ENCODE measurements at places on chromosomes 1 and 21. TPM values are rescaled to one million over a fixed set of nuclear protein-coding genes. Genes with fewer than 3 reads are reported as not detected.

The C8B gene
- not detected for total RNA-seq

The RAB7B gene
- 1.5 TPM for total RNA-seq

The SPRR4 gene
- not detected for total RNA-seq

The S100A7A gene
- not detected for total RNA-seq

The PDZK1IP1 gene
- total RNA-seq = not detected

The CCDC185 gene
- not detected for total RNA-seq

The ZBTB8A gene
- 14.8 TPM for total RNA-seq

The PAQR6 gene
- 30.1 TPM for total RNA-seq

The GSTM5 gene
- total RNA-seq = 0.29 TPM

The TNFRSF1B gene
- total RNA-seq = 2.9 TPM

The NTMT2 gene
- total RNA-seq = not detected

The ZC3H12A gene
- 9.2 TPM for total RNA-seq

The OR10R2 gene
- not detected for total RNA-seq

The IGSF3 gene
- total RNA-seq = 59.2 TPM

The IFI44L gene
- total RNA-seq = 105 TPM

The C1orf87 gene
- not detected for total RNA-seq

The F5 gene
- total RNA-seq = 43.5 TPM

The SPRR5 gene
- total RNA-seq = not detected

The CRABP2 gene
- total RNA-seq = 676 TPM

The SH2D2A gene
- 0.58 TPM for total RNA-seq

The BARHL2 gene
- total RNA-seq = not detected

The CRP gene
- total RNA-seq = not detected

The PGBD5 gene
- 1.2 TPM for total RNA-seq

The C1QC gene
- total RNA-seq = not detected

The PLPPR5 gene
- 0.11 TPM for total RNA-seq

The LAX1 gene
- 0.07 TPM for total RNA-seq

The BCAR3 gene
- total RNA-seq = 9.1 TPM

The LSS gene
- total RNA-seq = 80.6 TPM

The NHLH1 gene
- total RNA-seq = 0.32 TPM

The TMEM59 gene
- 225 TPM for total RNA-seq

The FOXD3 gene
- total RNA-seq = not detected

The HPDL gene
- 2.4 TPM for total RNA-seq

The LMX1A gene
- not detected for total RNA-seq

The QSOX1 gene
- total RNA-seq = 70.6 TPM

The RHOU gene
- total RNA-seq = 39.8 TPM

The MEF2D gene
- 40.9 TPM for total RNA-seq

The RCSD1 gene
- total RNA-seq = 0.76 TPM

The PRDM16 gene
- 1.2 TPM for total RNA-seq

The CATSPERE gene
- 2.2 TPM for total RNA-seq

The DENND2D gene
- 4.8 TPM for total RNA-seq

The FNDC5 gene
- total RNA-seq = 162 TPM

The LCA5L gene
- total RNA-seq = 0.86 TPM

The FNDC10 gene
- total RNA-seq = 6.2 TPM

The NBPF20 gene
- 4.9 TPM for total RNA-seq

The FCER1G gene
- 1.8 TPM for total RNA-seq

The MROH9 gene
- not detected for total RNA-seq

The KIF26B gene
- 63.3 TPM for total RNA-seq

All from mesothelial cell of epicardium (in vitro differentiated cells).